ENCODE measurements at places on chromosomes 16 and 17.
A peak's percentile ranks its signal among the peaks of the same experiment; 100 is the strongest.

DNA sequence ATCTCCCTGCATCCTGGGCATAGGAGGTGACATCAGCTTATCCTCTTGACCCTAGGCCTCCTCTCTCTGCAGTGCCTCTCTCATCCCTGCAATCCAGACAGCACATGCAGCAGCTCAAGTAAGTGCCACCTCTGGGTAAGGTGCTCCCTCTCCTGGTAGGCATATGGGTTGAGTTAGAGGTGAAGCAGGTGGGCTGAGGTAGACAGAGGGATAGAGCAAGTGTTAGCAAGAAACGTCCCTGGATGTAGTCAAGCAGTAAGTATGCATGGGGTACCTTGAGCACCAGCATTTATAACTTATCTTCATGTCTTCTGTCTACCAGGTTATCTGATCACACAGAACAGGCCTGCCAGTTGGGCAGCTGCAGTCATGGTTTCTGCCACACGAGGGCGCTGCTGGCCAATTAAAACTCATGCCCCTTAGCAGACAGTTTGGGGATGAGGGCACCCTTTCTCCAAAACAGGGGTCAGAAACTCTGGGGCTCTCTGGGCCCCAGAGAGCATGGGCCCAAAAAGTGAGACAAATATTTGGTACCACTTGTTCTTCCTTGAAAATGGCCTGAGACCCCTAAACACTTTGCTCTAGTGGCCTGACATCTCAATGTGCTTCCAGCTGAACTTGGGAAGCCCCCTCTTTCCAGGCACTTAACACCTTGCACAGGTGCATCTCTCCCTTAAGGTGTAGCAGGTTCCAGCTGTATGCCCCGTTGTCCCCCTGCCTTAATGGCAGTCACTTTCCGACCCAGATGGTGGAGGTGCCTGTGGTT lies 59.8 kb downstream of the NEUROD2 start:
- DNase-seq, result peak; percentile 84

- no peak for DNase-seq
Measured at GRCh38 chr16:30449116-30449435, 3.4 kb upstream of the SEPHS2 start.

- no peak for DNase-seq
Measured at GRCh38 chr16:68626557-68626956, 18.6 kb upstream of the CDH3 start.

- DNase-seq, result no peak
Measured at GRCh38 chr16:57025941-57026777, 36.8 kb downstream of the NLRC5 start.

DNA sequence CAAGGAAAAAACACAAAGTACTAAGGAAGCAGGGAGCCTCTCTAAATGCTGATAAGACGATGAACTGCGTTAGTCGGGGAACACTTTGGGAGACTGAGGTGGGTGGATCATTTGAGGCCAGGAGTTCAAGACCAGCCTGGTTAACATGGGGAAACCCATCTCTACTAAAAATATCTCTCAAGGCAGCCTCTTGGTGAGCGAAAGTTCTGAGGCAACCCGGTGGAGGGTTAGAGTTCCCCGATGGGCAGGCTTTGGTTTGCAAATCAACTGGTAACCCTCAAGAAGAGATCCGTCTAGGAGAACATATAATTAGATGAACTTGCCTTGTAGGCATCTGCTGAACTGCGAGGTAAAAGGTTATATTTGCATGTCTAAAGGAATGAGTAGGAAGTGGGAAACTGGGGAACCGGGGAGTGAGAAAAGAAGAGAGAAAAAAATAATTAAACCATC lies 44.6 kb downstream of the WSB1 start:
- DNase-seq, result no peak

DNA sequence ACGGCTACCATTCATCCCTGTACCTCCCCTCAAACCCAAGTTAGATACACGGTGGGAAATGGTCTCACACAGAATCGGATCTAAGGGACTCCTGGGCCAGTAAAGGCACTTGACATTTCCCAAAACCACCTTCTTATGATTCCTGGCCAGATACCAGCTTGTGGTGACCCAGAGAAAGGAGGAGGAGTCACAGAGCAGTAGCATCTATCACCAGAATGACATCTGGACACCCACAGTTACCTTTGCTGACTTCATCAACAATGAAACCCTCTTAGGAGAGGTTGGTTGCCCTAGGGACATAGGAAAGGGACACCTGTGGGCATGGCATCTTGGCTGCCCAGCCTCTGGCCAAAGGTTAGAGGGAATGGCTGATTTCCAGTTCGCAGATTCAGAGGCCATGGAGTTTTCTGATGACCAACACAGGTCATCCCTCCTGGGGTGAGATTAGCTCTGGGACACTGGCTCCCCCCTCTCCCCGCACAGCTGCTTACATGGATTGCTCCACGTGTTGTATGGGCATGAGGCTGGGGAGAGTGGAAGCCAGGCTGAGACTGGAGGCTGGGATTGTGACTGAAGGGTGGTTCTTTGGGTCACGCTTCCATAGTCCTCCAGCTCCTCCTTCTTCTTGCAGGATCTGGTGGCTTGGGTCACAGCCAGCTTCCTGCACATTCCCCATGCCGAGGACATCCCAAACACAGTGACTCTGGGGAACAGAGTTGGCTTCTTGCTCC lies 1.4 kb upstream of the AOC3 start:
- DNase-seq, result no peak

- DNase-seq, result no peak
Measured at GRCh38 chr16:75948886-75949285, 222.6 kb upstream of the CPHXL start.

GRCh38 chr17:57451191-57451590 lies 194.9 kb downstream of the MSI2 start:
- DNase-seq, result no peak
